Naive thymus-derived CD8-positive, alpha-beta T cell (primary cell): ENCODE measurements at places on chromosomes 2 and 18. TPM values are rescaled to one million over a fixed set of nuclear protein-coding genes. Genes with fewer than 3 reads are reported as not detected.

GRCh38 chr2:75466708-75467311 is 93.9 kb downstream of the EVA1A start:
- H3K4me3 ChIP-seq = no peak overlapping the region
- H3K27ac ChIP-seq = no peak overlapping the region
- no peaks in the 10 kb centered on the region for H3K4me1 ChIP-seq
- no peaks in the 10 kb centered on the region for H3K36me3 ChIP-seq
- peaks cover 21% of the 10 kb centered on the region for H3K27me3 ChIP-seq

DNA sequence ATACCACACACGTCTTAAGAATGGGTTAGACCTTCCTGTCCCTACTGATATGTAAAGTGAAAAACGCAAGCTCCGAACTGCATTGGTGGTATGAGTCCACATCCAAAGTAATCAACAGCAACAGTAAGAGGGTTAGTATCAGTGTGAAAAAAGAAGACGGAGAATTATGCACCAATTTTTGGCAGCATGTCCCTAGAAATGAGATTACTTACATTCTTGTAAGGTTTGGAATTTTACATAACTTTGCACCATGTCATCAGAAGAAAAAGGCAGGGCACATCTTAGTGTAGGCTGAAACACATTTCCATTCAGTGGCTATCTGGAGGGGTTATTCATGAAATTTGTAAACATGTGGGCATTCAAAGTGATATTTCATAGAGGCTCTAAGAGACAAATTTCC is 88.2 kb downstream of the LONRF2 start:
- H3K4me1 ChIP-seq = peaks cover 28% of the 10 kb centered on the region
- no peaks in the 10 kb centered on the region for H3K27me3 ChIP-seq
- H3K36me3 ChIP-seq = no peaks in the 10 kb centered on the region
- no peak for DNase-seq
- H3K4me3 ChIP-seq = no peak overlapping the region
- H3K27ac ChIP-seq = peak overlapping the region; percentile 10

- peaks cover 10% of the 10 kb centered on the region for H3K36me3 ChIP-seq
- no peak for DNase-seq
Measured at GRCh38 chr2:68742626-68743415, 8.2 kb downstream of the ARHGAP25 start.

- H3K4me1 ChIP-seq = peaks cover 36% of the 10 kb centered on the region
- peak overlapping the region; percentile 94 for H3K4me3 ChIP-seq
- peaks cover 35% of the 10 kb centered on the region for H3K36me3 ChIP-seq
- H3K27ac ChIP-seq = peak overlapping the region; percentile 95
Measured at GRCh38 chr2:178449700-178450523, 1.1 kb downstream of the PRKRA start.

DNA sequence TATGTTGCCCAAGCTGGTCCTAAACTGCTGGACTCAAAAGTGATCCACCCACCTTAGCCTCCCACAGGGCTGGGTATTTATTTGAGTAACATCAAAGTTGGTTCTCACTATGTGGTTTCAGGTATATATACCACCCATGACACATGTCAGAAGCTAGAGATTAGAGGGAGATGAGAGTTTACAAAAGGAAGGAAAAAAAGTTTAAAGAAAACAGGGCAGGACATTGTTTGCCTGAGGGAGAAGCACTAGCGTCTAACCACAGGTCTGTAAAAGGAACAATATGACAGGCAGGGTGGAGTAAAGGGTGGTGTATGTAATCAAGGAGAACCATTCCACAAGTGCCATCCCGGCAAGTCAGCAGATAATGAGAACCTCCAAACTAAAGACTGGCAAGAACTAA is 8.5 kb downstream of the CEP76 start:
- H3K4me3 ChIP-seq = no peak overlapping the region
- H3K27me3 ChIP-seq = no peaks in the 10 kb centered on the region
- no peak overlapping the region for H3K27ac ChIP-seq
- H3K36me3 ChIP-seq = peaks cover 4% of the 10 kb centered on the region
- peaks cover 4% of the 10 kb centered on the region for H3K4me1 ChIP-seq
- no peak for DNase-seq

GRCh38 chr2:121207494-121207893 is 77.5 kb downstream of the TFCP2L1 start:
- DNase-seq = no peak
- H3K4me3 ChIP-seq = no peak overlapping the region
- no peak overlapping the region for H3K27ac ChIP-seq
- H3K4me1 ChIP-seq = no peaks in the 10 kb centered on the region

DNA sequence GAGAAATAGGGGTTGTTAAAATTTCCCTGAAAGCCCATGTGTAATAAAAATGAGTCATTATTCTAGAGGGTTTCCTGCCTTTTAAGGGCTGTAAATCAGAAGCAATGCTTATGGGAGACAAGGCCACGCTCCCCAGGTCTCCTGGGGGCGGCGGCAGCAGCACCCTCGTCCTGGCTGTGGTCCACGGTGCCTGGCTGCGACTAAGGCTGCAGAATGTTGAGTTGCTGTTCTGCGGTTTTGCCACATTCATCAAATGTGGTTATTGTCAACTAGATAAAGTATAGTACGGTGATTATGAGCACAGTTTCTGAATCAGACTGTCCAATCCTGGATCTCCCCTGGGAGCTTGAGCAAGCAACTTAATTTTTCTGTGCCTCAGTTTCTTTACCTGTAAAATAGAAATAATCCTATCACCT is 11.9 kb upstream of the AGFG1 start:
- H3K36me3 ChIP-seq = no peaks in the 10 kb centered on the region
- peak overlapping the region; percentile 69 for H3K4me3 ChIP-seq
- no peaks in the 10 kb centered on the region for H3K27me3 ChIP-seq
- DNase-seq = peak; percentile 58
- H3K4me1 ChIP-seq = peaks cover 64% of the 10 kb centered on the region

GRCh38 chr2:28247290-28247689 is 145.4 kb upstream of the FOSL2 start:
- no peak overlapping the region for H3K4me3 ChIP-seq
- H3K36me3 ChIP-seq = no peaks in the 10 kb centered on the region
- H3K27ac ChIP-seq = peak overlapping the region; percentile 51
- peaks cover 19% of the 10 kb centered on the region for H3K4me1 ChIP-seq

DNA sequence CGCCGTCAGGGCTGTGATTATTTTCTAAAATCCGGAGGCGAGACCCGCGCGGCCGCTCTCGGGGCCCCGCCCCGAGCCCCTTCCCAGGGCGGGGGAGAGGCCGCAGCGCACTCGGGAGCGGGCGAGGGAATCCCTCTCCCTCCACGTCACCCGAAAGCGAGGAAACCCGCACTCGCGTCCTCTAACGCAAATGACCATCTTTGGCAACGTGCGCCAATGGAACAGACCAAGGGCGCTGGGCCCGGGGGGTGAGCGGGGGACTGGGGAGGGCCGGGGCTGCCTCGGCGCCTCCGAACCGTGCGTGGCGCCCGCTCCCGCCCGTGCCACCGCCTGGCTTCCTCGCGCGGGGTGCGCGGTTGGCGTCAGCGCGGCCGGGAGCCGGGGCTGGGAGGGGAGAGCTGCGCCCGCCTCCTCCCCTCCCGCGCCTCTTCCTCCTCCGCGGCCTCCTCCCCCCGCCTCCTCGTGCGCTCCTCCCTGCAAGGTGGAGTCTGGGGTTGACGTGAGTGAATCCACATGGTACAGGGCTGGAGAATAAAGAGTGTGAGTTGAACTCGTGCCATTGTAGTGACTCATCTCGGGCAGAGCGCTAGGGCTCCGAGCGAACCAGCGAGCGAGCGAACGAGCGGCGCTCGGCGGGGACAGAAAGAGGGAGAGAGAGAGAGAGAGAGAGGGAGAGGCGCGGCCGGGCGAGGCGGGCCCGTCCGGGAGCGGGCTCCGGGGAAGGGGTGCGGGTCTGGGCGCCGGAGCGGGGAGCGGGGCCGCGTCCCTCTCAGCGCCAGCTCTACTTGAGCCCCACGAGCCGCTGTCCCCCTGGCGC is at the start of gene FOSL2:
Gene FOSL2 (plus strand): TSS at position 562 of the 817 bp plus-strand sequence. CDS start 863 bp downstream, outside the sequence.
- H3K27me3 ChIP-seq = peaks cover 2% of the 10 kb centered on the region
- H3K36me3 ChIP-seq = peaks cover 2% of the 10 kb centered on the region
- peak within 1 kb of the TSS; percentile 82 for H3K4me3 ChIP-seq
- peak; percentile 94 for DNase-seq

GRCh38 chr2:85872536-85873161 is 16.1 kb downstream of the ST3GAL5 start:
- no peak for DNase-seq
- H3K36me3 ChIP-seq = peaks cover 40% of the 10 kb centered on the region
- H3K27ac ChIP-seq = peak overlapping the region; percentile 71
- H3K4me1 ChIP-seq = peaks cover 75% of the 10 kb centered on the region
- no peak overlapping the region for H3K4me3 ChIP-seq
- H3K27me3 ChIP-seq = no peaks in the 10 kb centered on the region

DNA sequence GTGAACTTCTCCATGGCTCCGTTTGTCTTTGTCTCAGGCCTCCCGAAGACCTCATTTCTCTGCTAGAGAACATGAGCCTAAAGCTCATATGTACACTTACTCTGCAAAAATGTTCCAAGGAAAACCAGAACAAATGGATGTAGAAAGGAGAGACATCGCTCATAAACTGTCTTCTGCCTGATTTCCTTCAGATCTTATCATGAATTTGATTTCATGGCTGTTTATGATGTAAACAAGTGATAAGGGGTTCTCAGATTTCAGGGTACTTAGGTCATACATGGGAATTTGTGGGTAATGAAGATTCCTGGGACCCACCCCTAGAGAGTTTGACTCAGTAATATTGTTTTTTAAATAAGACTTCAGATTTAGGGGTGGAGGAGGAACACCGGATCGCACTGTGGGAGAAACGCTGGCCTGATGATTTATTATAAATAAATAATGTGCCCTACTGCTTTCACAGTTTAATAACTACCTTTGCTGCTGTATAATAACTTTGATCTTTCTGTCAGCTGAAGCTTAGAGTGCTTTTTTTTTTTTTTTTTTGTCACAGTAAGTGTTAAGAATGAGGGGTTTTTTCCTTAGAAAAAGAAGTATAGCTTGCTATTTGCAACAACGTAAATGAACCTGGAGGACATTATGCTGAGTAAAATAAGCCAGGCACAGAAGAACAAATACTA is 14.9 kb downstream of the AOX1 start:
- H3K27ac ChIP-seq = no peak overlapping the region
- no peaks in the 10 kb centered on the region for H3K4me1 ChIP-seq
- H3K27me3 ChIP-seq = peaks cover 6% of the 10 kb centered on the region
- no peaks in the 10 kb centered on the region for H3K36me3 ChIP-seq
- H3K4me3 ChIP-seq = no peak overlapping the region

GRCh38 chr2:69642709-69643601 is 584 bp downstream of the AAK1 start:
- H3K4me1 ChIP-seq = peaks cover 74% of the 10 kb centered on the region
- peaks cover 9% of the 10 kb centered on the region for H3K36me3 ChIP-seq
- peak overlapping the region; percentile 96 for H3K27ac ChIP-seq
- H3K27me3 ChIP-seq = no peaks in the 10 kb centered on the region

DNA sequence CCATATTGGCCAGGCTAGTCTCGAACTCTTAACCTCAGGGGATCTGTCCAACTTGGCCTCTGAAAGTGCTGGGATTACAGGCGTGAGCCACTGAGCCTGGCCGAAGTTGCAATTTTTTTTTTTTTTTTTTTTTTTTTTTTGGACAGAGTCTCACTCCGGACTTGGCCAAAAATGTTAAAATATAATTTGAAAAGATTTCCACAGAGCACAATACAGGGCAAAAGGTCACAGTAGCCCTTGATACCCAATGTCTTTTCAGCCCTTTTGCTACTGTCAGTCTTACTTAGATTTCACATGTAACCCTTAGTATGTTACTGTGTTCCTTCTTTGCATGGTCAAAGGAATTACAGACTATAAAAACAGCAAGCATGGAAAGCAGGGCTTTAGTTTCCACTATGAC is 42.6 kb upstream of the MAPRE2 start:
- no peaks in the 10 kb centered on the region for H3K27me3 ChIP-seq
- H3K4me3 ChIP-seq = no peak overlapping the region
- H3K4me1 ChIP-seq = peaks cover 2% of the 10 kb centered on the region
- no peaks in the 10 kb centered on the region for H3K36me3 ChIP-seq
- DNase-seq = no peak

- H3K27me3 ChIP-seq = no peaks in the 10 kb centered on the region
- H3K4me1 ChIP-seq = peaks cover 8% of the 10 kb centered on the region
- no peak for DNase-seq
- no peak overlapping the region for H3K4me3 ChIP-seq
Measured at GRCh38 chr18:76416911-76417310, 78.1 kb downstream of the ZNF516 start.

AKAIN1 gene
- total RNA-seq = not detected

ARHGAP25 gene
- total RNA-seq = 124 TPM

SCG2 gene
- total RNA-seq = not detected

MOGAT1 gene
- not detected for total RNA-seq

IL36B gene
- not detected for total RNA-seq

UGT1A1 gene
- not detected for total RNA-seq
